Left cardiac atrium (tissue), 4 donors: ENCODE measurements at places on chromosomes 5 and 9.

- no peak for DNase-seq
Measured at GRCh38 chr5:5930561-5930960, 447.8 kb downstream of the MED10 start.

- DNase-seq: no peak
Measured at GRCh38 chr9:63728287-63728686, 1556.7 kb downstream of the FOXD4L5 start.

DNA sequence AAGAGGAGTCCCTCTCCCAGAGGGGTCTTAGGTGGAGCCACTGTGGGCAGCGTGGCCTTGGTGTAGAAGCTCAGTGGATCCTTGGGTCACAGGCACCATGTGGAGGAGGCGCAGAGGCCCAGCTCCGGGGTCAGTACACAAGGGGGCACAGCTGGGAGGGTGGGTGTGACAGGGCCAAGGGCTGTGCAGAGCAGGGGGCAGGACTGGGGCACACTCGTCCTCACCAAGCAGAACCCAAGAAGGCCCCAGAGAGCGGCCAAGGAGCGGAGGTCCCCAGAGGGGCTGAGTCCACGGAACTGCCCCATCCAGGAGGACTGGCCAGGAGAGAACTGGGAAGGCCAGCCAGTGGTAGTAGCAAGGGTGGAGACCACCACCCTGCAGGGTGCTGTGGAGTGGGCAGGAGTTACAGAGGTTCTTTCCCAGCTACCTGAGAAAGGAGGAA, 2.5 kb upstream of the LPCAT1 start:
- DNase-seq: peak; percentile 16

DNA sequence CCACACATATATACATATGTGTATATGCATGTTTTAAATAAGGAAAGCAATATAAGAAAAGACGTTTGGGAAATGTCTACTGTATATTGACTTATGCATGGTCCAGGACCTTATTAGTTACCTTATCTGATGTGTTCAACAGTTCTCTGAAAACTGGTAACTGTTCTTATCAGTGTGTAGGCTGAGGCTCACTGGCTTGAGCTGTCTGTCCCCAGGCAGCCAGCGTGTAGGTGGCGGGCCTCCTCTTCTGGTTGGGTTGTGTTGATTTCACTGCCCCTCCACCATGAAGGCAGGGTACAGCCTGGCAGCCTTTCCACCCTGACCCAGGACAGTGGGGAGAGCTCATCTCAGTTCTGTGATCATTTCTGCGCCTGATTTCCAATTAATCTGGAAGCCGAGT, 38.7 kb upstream of the SEMA4D start:
- DNase-seq: no peak

DNA sequence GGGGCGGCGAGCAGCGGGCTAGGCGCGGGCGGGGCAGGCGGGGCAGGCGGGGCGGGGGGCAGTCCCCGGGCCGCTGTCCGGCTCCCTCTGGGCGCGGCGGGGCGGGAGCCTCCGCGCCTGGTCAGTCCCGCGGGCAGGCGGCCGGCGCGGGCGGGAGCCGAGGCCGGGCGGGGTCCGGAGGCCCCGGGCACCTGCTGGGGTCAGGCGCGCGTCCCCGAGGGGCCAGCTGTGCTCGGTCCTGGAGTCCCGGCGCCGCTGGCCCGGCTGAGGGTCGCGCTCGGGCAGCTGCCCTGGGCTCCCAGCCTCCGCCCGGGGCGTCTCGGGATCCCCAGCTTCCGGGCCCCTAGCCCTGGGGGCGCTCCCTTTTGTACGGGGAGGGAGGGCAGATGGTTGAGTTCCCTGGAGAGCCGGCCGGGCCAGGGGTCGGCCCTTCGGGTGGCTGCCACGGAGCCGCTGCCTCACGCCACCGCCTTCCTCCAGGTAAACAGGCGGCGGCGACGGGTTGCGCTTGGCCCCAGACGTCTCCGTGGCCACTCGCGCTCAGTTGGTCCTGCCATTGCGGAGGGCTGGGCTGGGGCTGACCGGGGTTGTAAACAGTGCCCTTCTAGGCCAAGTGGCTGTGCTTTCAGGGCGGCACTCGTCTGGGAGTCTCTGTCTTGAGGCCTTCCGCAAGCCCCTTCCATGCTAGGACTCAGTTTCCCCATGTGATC, 473 bp downstream of the ZBTB34 start:
- no peak for DNase-seq

DNA sequence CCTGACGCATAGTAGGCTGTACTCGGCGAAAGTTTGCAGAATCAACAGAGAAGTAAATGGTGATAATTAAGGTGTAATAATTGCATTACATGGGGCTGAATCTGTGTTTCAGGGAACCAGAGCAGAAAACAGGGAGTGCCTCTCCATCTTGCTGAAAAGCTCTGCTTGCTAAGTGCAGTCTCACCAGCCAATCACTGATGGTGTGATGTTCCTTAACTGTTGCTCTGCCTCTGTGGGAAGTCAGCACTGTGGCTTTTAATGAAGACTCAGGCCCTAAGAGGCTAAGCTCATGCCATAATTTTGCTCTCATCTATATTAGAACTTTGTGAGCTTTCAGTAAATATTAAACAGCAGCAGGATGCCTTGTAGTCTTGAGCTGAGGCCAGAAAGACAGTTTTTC, 4.5 kb downstream of the PHF24 start:
- DNase-seq: no peak

DNA sequence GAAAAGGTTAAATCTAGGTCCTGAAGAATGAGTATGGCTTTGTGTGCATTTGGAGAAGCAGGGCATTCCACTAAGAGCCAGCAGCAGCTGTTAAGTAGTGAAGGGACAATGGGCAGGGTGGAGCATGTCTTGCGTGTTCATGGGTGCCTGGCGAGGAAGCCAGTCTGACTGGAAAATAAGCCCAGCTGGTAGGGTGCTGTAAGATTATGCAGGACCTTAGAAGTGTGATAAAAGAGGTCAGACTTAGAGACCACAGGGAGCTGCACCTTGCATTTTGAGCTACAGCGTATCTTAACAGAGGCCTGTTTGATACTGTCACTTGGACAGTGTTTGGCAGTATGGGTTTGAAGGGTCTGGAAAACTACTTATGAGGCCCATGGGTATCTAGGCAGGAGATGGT, 131.7 kb upstream of the ELL2 start:
- no peak for DNase-seq
